NCI-H1694 treated with DMSO at 0.1 percent for 48 hours (cell line): ENCODE measurements at places on chromosomes 3 and 15.
A peak's percentile ranks its signal among the peaks of the same experiment; 100 is the strongest.

- DNase-seq = no peak
These were observed 45.4 kb downstream of the GOLGA6L2 start for GRCh38 chr15:23401627-23402026.

DNA sequence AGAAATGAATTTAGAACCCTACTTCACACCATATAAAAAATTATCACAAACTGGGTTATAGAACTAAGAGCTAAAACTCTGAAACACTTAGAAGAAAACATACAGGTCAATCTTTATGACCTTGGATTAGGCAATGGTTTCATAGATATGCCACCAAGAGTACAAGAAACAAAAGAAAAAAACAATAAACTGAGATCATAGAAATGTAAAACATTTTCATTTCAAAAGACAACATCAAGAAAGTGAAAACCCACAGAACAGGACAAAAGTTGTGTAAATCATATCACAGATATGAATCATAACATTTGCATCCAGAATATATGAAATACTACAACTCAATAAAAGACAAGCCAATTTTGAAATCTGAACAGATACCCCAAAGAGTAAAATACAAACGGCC lies 72.4 kb downstream of the TBL1XR1 start:
- no peak for DNase-seq

DNA sequence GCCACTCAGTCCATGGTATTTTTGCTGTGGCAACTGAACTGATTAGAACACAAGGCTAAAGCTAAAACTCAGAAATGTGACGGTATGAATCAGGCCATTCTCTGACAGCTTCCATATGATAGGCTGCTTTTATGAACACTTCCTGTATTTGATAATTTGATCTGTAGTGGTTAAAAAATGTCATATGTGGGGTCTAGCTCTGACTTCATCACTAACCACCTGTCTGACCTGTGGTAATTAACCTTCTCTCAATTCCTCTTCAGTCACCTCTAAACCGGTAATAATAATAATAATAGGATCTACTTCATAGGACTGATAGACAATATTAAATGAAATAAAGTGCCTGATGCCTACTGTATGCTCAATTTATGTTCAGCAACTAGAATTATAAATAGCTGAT lies 223.2 kb downstream of the MBNL1 start:
- no peak for DNase-seq

DNA sequence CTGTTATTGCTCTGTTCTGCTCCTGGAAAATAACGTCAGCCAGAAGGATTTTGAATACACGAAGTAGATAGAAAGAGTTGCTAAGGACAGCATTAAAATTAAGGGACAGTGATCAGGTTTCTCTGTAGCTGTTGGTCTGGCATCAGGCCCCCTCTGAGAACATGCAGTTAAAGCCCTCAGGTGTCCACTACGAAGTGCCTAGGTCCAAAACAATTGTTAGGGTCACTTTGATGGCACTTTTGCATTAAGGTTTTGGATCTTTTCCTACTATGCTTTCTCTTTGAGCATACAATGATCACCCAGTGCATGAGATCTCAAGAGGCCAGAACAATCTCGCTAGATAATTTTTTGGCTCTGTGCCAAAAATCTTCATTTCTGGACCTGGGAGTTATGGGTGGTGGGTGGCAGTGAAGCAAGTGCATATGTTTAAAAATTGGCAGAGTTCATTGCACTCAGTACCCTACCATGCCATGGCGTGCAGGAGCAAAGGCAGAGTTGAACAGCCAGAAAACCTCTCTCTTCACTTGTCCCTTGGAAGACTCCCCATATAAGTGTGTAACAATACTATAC lies 797.6 kb downstream of the ROBO2 start:
- no peak for DNase-seq

DNA sequence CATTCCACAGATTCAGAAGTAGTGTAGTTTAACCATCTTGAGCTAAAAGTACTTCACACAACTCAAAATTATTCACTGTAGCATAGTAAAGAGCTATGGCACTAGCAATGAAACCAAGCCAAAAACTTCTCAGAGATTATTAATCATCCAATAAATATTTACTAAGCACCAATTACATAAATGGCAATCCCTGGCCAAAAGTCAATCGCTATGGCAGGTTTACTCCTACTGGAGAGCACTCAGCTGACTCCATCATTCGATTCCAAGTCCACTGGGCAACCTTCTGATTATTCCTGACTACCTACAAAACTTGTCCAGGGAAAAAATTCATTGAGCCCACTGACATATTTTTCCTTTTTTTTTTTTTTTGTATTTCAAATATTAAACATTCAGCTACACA lies 23.9 kb downstream of the ATP13A3 start:
- DNase-seq = no peak

GRCh38 chr15:66746231-66746605 lies 44.2 kb downstream of the SMAD6 start:
- DNase-seq = no peak

- no peak for DNase-seq
These were observed 8.6 kb upstream of the SIAH2 start for GRCh38 chr3:150771600-150771999.

DNA sequence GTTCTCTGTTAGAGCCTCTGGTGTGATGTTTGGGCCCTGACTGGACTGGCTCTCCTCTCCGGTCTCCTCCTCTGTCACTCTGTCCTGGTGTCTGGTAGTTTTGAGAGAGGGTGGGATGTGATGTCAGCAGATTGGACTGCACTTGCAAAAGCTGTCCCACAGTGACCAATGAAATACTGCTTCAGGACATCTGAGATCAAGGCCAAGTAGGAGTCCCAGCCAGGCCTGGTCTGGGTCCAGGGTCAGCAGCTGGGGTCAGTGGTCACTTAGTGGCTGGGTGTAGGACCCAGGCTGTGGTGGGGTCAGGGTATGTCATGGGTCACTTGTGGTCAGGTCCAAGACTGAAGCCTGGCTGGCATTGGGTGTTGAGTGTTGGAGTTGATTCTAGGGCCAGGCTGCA lies 20.9 kb downstream of the ALDH1L1 start:
- DNase-seq = no peak

DNA sequence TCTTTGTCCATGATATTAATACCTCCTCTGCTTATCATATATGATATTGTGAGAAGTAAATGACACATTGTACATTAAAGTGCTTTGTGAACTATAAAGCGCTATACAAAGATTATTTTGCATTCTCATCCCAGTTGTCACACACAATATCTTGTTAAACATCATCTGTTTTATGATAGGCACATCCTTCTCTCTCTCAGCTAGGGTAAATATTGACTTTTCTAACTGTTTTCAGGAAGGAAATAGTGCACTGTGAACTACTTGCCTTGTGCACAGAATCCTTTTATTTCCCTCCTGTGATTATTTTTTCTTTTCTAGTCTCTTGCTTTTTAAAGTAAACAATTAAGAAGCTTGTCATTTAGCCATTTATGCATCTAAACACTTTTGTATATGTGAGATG lies 388.2 kb downstream of the LPP start:
- no peak for DNase-seq

GRCh38 chr3:34793057-34793456 lies 846.3 kb upstream of the ARPP21 start:
- DNase-seq = no peak

GRCh38 chr3:20742903-20743552 lies 557.0 kb upstream of the SGO1 start:
- DNase-seq = no peak

- DNase-seq = no peak
These were observed 268.6 kb upstream of the MEIS2 start for GRCh38 chr15:37368961-37369360.

- DNase-seq = no peak
These were observed 7.1 kb downstream of the KAT2B start for GRCh38 chr3:20047341-20047779.

GRCh38 chr3:136862617-136863322 lies 762 bp downstream of the NCK1 start:
- peak; percentile 20 for DNase-seq

- DNase-seq = no peak
These were observed 25.8 kb downstream of the LDHAL6B start for GRCh38 chr15:59232476-59232875.

DNA sequence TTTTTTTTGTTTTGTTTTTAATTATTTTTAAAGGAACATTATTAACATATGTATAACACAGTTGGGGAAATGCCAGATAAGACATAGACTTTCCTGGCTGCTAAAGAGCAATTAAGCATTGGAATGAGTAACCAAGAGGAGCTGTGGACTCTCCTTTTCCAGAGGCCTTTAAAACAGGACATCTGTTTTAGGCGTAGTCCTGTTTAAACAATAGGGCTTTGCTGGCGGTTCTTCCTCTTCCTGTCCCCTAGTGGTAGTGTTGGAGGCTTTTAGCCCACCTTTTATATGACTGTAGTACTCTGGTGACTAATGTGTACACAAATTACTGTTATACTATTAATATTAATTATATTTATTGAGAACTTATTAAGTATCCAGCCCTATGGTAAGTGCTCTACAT lies 81.9 kb downstream of the PPARG start:
- no peak for DNase-seq

- peak; percentile 82 for DNase-seq
These were observed 171.8 kb upstream of the CDIN1 start for GRCh38 chr15:36407647-36408046.

GRCh38 chr3:72227486-72228070 lies 442.6 kb upstream of the PROK2 start:
- no peak for DNase-seq

DNA sequence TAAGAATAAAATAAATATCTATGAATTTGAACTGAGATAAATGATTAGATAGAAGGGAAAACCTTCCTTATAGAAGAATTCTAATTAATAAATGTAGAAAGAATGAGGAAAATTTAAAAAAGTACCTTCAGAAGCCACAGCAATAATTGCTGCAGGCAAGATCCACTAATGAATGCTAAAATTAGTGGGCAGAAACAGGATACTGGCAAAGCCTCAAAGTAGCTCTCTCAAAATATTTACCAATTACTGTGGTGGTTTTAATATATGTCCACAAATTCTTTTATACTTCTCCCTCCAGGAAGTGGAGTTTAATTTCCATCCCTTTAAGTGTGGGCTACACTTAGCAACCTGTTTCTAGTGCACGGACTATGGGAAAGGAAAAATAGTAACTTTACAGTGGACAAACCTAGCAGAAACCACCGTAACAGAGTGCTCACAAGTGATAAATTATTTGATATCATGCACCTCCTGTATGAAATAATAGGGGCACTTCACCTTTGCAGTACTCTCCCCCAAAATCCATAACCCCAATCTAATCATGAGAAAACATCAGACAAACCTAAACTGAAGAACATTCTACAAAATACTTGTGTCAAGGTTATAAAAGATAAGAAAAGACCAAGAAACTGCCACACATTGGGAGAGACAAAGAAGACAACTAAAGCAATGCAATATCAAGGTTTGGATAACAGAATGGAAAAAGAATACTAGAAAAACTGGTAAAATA lies 6.8 kb downstream of the PEAK1 start:
- no peak for DNase-seq

DNA sequence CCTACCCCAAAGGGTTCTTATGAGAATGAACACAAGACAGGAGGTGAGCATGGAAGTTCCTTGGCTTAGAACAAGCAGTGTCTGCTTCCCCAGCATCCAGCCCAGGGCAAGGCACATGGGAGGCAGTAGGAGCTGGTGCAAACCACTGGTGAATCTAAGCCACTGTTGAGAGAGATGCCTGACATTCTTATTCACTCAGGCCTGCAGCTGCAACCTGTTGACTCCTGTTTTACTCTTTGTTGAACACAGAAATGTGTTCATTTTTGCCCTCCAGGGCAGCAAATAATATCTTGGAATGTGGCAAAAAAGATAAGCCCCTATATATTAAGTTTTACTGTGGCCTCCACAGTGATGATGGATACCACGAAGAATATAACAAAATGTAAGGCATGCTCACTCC lies 8.9 kb upstream of the PAK6 start:
- no peak for DNase-seq

DNA sequence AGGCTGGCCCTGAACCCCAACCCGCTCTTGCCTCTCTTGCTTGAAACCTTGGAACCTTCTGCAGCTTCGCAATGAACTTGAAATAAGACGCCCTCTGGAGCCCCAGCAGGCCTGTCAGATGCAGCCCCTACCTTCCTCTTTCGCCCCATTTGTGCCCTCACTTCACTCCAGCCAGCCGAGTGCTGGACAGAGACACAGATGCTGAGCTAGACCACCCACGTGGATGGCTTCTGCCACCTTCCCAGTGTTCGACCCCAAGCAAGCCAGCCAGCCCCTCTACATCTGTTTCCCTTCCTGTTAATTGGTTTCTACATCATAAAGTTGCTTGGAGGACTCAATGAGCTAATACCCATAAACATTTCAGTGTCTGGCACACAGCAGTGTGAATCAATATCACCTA lies 23.8 kb upstream of the SNRPA1 start:
- no peak for DNase-seq

DNA sequence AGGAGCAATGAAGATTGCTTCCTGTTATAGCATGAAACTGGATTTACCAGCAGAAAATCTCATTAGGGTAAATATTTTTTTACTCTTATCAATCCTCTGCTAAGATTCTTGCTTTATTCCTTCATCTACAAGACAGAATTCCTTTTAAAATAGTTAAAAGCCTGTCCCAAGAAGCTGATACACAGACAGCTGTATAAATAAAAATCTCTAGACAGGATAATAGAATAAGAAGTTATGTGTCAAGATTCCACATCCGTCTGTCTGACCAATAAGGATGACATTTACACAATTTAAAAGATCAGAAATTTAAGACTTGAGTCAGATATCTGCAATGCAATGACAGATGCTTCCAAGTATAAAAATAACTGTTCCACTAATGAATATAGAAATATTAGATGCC lies 57.6 kb downstream of the SSR3 start:
- DNase-seq = no peak

GRCh38 chr15:57796146-57796545 lies 89.6 kb downstream of the POLR2M start:
- no peak for DNase-seq

DNA sequence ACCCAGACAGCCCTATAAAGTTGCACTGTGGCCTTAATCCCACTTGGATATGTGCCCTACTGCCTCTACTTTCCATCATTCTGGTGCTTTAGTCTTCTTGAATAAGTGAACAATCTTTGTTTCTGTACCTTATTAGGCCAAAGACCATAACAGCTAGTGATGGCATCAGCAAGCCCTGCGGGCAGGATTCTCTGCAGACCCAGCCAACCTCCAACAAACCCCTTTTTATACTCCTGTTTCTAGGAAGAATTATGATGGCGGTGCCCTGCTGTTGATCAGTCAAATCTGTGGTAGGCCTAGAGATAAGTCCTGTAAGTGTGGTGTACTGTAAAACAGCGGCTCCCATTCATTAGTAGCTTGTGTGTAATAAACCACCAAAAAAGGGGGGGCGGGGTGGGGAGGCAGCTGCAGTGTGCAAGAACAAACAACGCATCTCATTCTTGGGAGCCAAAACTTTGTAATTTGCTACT lies 40.5 kb downstream of the SOX2 start:
- no peak for DNase-seq

DNA sequence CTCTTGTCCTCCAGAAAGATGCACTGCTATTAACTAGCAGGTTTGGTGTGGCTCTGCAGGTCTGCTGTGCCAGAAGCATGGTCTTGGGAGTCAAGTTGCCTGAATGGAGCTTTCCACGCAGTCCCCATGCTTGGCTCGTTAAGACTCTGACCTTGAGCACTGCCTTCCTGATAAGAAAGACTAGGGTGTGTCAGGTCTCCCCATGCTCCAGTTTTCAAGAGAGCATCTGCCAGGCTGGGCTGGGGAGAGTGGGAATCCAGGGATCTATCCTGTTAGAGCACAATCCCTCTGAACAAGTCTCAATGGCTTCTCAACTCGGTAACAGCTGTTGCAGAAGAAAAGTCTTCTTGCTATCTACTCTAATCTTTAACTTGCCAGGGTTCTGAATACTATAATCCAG lies 98.2 kb downstream of the TJP1 start:
- DNase-seq = no peak
